Brain pericyte (primary cell): ENCODE measurements at places on chromosomes 7 and 10.

DNA sequence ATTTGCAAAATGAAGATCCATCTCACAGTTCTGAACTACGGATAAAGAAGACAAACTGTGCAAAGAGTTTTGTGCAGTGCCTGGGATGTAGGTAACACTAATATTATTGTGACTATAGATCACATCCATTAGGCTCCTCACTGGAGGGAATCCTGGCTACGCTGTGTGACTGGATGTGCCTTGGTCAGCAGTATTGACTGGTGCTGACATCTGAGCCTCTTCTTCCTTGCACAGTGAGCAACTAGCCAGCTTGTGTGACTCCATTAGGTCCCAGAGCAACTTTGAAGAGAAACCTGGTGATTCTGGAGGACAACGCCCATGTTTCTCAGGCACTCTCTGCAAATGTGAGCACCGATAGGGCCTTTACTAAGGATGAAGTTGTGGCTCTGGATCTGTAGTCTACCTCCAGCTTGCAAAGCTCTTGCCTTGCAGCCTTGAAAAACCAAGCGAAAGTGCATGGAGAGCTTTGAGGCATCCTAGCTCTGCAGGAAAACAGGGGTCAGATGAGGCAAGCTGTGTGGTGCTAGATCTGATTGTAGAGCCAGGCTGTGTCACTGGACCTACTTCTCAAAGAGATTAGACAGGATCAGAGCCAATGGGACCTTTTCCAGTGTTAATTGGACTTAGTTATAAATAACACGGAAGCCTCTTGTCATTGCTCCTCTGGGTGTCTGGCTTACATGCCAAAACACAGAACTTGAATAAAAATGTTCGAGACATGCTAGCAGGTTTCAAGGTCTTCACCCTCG is 303.6 kb upstream of the LYZL1 start:
- no peak for DNase-seq

- no peak for DNase-seq
Measured at GRCh38 chr7:104848138-104848990, 165.6 kb upstream of the KMT2E start.

GRCh38 chr7:132333301-132333700 is 243.0 kb downstream of the PLXNA4 start:
- DNase-seq = no peak

- DNase-seq = no peak
Measured at GRCh38 chr7:47908720-47909119, 39.5 kb downstream of the PKD1L1 start.
